ENCODE measurements at places on chromosomes 1 and 21.

DNA sequence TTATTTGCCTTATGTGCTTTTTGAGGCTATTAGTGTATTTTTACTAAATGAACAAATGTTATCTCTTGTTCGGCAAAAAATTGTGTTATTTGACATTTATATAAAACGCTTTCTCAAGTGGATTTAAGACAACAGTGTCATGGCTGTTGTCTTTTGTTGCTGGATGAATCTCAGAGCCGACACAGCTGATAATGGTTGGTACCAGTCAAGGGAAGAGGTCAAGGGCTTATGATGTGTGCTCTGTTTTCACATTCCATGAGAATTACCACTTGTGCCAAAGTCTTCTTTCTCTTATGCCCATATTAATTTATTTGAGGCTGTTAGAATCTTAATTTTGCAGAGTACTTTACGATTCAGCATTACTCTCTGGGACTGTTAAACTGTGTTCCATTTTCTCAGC lies 17.9 kb upstream of the CD101 start:
- no peak for DNase-seq

- no peak for DNase-seq
Observed at GRCh38 chr21:19343711-19344110, 940.1 kb upstream of the TMPRSS15 start.

- no peak for DNase-seq
Observed at GRCh38 chr21:45384656-45385548, 20.1 kb upstream of the COL18A1 start.

DNA sequence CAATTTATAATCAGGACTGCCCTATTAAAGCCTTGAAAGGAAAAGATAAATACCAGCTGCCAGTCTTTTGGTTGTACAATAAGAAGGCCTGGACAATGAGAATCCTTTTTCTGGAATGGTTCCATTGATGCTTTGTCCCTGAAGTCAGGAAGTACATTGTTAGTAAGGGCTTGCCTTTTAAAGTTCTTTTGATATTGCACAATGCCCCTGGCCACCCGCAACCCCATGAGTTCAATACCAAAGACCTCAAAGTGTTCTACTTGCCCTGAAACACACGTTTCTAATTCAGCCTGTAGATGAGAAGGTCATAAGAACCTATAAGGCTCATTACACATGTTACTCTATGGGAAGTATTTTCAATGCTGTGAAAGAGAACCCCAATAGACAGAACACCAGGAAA lies 112.1 kb downstream of the OLFM3 start:
- DNase-seq = no peak

DNA sequence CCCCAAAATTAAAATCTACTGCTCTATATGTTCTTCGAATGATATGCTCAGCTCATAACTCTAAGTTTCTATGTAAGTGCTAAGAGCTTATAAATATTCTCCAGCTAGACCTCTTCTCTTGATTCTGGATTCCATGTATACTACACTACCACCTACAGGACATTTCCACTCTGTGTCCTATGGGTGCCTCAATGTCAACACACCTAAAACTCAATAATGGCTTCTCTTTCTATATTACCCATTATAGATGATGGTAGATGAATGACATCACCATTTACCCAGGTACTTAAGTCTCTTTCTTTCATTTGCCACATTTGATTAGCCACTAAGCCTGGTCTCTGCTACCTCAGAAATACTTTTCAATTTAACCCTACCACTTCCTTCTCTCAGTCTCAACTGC lies 41.3 kb downstream of the TBX19 start:
- DNase-seq = peak; percentile 40

DNA sequence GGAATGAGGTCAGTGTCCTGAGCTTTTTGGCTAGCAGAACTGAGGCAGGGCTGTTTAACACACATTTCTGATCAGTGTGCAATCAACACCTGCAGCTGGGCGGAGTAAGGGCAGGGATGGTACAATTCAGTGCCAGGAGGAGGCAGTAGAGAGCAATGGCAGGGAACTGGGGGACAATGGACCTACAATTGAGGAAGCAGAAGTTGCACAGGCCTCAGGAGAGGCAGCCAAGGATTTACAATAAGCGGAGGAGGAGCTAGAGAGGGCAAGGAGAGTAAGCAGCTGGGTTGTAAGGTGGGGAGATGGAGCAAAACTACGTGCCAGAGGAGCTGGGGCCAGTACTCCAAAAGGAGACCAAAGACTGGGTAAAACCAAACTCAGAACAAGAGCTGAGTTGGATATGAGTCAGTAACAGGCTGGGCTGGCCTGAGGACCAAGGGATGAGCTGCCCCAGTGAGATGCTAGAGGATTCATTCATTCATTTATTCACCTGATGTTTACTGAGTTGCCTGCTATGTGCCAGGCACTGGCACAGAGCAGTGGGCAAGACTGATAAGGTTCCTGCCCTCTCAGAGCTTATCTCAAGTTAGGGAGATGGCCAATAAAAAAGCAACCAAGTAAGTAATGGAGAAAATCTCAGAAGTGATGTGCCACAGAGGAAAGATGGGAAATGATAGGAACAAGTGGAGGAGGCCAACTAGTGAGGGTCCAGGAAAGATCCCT lies 10.4 kb upstream of the GALE start:
- DNase-seq = peak; percentile 46
